ENCODE measurements at places on chromosomes 12 and 14.

GRCh38 chr14:64110802-64111201 is 183.4 kb downstream of the ESR2 start:
- no peak for DNase-seq

GRCh38 chr14:44448951-44449358 is 58.1 kb downstream of the FSCB start:
- no peak for DNase-seq

- no peak for DNase-seq
Measured at GRCh38 chr14:64828071-64828470, 51.6 kb downstream of the SPTB start.

DNA sequence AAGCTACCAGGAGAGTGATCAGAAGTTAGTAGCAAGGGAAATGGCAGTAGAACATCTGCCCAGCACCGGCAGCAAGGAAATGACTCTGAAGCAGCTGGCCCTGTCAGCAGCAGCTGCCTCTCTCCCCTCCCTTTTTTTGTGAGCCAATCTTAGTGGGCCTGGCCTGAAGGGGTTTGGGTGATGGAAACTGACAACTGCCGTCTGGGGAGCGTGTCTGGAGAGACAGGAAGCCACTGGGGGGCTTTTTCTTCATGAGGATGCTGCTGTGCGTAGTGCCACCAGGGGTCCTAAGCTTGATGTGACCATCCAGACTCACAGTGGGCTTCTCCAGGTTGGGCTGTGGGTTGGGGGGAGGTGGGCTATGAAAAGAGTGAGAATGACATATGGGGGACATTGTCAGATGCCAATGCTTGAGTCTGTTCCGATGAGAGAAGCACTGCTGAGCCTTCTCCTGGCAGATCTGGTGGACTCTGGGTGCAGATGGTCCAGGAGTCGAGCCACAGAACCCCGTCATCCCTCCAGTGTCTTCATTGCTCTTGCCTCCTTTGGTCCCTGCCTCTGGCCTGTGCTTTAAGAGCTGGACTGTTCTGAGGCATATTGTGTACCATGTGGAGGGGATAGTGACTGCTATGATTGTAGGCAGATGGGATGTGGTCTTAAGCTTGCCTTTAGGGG is 87.6 kb upstream of the HIF1A start:
- DNase-seq: peak; percentile 46

DNA sequence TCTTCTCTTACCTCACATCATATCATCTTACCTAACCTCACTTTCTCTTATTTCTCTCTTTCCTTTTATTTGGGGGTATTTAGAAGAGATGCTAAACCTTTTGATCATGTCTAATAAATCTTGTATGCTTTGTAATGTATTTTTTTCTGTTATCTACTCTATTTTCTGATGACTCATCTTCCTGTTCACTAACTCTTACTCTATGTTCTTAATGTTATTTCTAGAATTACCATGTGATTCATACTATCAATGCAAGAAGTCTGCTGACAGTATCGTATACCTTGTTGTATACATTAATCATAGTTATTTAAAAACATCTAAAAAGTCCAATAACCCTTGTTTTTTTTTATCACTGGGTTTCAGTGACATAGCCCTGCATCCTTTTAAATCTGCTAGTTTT is 62.3 kb downstream of the MGAT4C start:
- DNase-seq: no peak

DNA sequence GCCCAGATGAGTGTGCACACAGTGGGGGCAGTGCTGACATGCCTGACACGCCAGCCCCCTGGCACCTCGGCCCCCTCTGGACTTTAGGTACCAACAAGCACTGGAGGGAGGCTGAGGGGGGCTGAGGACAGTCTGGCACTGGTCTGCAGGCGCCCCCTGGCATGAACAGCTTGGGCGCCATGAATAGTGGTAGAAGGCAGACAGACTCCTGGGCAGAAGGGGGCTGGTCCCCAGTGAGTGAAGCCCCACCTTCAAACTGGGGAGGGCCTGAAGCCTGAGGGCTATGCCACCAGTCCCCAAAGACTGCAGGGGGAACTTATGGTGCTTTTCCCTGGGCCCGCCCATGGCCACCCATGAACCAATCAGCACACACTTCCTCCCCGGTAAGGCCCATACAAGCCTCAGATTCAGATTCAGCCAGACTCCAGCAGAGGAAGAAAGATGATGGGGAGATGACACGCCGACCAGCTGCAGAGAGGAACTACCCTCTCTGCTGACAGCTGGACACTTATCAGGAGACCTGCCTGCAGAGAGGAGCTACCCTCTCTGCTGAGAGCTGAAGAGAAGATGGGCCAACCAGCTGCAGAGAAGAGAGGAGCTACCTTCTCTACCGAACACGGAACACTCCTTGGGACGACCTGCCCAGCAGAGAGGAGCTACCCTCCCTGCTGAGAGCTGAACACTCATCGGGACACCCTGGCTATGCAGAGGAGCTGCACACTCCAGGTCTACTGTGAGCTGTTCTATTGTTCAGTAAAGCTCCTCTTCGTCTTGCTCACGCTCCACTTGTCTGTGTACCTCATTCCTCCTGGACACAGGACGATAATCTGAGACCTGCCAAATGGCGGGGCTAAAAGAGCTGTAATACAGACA is 324.5 kb downstream of the PCNX1 start:
- DNase-seq: peak; percentile 18

Data from GM23338 (cell line).